NCI-H1930 (cell line): ENCODE measurements at places on chromosomes 4 and X.
A peak's percentile ranks its signal among the peaks of the same experiment; 100 is the strongest.

DNA sequence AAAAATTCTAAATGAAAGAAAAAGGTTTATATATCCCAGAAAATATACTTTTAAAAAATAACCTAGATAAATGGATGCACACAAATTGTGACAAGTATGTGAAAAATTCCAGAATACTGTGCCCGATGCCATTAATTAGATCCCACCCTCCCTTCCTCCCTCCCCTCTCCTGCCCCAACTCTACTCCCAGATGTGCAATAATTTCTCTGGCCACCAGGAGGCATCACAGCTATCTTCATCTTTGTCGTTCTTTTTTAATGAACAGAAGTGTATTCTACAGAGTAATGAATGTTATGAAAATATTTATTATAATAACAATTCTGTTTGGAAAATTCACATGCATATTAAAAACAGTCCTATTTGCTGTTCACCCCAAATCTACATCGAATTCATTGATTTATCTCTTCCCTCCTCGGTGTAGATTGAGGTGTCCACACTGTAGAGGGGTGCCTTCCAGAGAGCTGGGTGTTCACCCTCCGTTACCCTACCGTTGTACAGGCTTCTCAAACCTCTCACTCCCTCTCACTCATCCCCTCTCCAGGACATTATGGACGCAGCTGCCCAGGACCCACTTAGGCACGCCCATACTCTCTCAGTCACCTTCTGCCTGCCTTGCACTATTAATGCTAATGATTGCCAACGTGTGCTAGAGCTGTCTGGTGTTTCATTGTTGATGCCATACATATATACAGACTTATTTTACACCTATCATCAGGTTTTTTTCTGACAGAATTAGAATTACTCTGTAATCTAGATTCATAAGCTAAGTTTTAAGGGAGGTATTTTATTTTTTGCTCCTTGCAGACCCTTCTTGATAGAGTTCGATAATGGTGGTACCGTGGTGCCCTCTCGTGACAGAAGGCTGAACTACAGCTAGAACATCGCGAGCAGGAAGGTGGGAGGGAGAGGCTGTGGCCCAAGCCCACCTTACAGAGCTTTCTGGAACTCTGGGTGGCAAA is 14.1 kb downstream of the RAB40AL start:
- no peak for DNase-seq

DNA sequence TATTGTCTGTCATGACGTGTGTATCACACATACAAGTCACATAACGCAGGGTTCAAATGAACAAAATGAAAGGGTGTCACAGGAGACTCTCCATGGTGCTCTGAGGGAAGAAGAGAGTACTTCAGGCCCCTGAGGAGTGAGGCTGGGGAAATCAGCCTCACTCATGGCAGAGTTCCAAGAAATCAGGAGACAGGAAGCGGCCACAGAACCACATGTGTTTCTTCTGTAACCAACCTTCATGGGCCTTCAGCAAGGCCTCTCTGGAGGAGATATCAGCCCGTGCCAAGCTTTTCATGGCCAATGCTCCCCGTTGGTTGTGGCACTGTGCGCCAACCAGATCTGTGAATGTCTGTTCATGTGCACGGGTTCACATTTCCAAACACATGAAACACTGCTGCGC is 76.0 kb downstream of the NAT8L start:
- DNase-seq: no peak

DNA sequence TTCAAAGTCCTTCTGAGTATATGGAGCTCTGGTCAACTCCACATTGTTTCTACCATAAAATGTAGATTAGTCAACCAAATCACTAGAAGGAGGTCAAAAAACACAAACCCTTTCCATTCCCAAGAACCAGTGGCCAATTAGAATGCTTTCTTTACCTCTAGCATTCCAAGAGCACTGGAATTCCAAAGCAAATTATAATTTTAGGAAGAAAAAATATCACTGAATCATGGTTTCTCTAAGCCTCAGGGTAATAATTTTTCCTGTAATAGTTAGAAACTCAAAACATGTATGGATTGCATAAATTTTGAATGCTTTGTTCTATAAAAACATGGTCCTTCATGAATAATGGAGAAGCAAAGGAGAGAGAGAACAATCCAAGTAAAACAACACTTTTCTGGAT is 39.5 kb downstream of the LEF1 start:
- DNase-seq: no peak

GRCh38 chrX:57286507-57287251 is at the start of gene FAAH2:
FAAH2 (plus strand) TSS chrX:57286706; CDS start chrX:57286826, 120 bp downstream.
- DNase-seq: peak; percentile 0

- no peak for DNase-seq
These were observed 33.7 kb upstream of the MSANTD1 start for GRCh38 chr4:3215256-3215655.

DNA sequence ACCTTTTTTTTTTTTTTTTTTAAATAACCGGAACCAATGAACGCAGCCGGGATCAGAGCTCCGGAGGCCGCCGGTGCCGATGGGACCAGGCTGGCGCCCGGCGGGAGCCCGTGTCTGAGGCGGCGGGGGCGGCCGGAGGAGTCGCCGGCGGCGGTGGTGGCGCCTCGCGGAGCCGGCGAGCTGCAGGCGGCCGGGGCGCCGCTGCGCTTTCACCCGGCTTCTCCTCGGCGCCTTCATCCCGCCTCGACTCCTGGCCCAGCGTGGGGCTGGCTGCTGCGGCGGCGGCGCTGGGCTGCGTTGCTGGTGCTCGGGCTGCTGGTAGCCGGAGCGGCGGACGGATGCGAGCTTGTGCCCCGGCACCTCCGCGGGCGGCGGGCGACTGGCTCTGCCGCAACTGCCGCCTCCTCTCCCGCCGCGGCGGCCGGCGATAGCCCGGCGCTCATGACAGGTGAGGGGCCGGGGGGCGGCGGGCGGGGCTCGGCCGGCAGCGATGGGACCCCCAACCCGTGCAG is 337 bp downstream of the STIM2 start:
- DNase-seq: peak; percentile 49

- DNase-seq: no peak
These were observed 21.2 kb upstream of the FAM156A start for GRCh38 chrX:52979568-52979967.

DNA sequence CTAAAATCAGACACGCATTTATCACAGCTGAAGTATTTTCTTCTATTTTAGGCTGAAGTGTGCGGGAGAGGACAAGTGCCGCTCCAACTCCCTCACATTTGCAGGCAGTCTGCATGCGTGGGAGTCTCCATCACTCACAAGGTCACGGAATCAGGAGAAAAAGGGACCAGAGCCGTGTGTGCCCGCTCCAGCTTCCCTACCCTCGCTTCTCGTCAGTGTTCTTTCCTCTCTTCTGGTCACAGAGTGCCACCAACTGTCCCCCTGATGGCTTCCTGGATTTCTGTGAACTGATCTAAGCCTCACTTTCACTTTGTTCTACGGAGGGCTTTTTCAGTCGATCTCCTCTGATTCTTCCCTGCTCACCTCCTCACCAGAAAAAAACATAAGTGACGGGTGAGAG is 407.4 kb upstream of the AADAT start:
- DNase-seq: no peak

GRCh38 chr4:183337349-183337748 is 15.1 kb upstream of the CLDN24 start:
- no peak for DNase-seq

DNA sequence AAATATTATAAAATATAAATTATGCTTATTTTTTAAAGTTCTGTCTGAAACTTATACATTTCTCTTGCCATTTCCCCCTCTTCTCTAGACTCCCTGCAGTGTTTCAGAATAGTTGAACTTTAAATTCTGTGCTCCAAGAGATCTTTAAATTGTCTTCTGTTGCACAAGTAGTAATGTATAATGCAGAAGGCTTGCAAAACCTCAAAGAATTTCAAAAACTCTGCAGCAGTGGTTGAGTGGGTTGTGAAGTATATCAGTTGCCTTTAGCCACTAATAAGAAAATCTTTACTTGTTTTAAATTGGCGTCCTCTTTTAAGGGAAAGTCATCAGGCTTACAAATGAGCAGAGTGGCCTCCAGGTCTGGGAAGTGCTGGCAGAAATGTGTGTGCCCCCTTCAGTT is 1153.3 kb upstream of the PABPC4L start:
- no peak for DNase-seq

DNA sequence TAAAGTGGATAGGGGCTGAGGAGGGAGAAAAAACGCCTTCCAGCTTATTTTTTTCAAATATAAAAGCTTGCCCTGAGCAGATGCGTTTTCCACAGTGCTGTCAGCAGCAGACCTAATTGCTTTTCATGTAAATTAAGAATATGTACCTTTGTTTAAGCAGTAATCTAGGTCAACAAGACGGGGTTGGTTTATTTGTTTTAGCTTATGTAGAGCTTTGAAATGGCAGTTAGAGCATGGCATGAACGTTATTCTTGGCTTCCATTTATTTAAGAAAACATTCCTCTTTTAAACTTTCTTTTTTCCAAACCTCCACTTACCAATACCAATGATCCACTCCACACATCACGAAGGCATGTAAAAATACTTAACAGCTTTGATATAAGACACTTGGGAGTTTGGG is 220.3 kb upstream of the TENM3 start:
- peak; percentile 70 for DNase-seq

GRCh38 chr4:40812386-40812785 is 62.6 kb downstream of the NSUN7 start:
- DNase-seq: no peak

GRCh38 chr4:138087066-138087719 is 155.0 kb downstream of the SLC7A11 start:
- DNase-seq: no peak

DNA sequence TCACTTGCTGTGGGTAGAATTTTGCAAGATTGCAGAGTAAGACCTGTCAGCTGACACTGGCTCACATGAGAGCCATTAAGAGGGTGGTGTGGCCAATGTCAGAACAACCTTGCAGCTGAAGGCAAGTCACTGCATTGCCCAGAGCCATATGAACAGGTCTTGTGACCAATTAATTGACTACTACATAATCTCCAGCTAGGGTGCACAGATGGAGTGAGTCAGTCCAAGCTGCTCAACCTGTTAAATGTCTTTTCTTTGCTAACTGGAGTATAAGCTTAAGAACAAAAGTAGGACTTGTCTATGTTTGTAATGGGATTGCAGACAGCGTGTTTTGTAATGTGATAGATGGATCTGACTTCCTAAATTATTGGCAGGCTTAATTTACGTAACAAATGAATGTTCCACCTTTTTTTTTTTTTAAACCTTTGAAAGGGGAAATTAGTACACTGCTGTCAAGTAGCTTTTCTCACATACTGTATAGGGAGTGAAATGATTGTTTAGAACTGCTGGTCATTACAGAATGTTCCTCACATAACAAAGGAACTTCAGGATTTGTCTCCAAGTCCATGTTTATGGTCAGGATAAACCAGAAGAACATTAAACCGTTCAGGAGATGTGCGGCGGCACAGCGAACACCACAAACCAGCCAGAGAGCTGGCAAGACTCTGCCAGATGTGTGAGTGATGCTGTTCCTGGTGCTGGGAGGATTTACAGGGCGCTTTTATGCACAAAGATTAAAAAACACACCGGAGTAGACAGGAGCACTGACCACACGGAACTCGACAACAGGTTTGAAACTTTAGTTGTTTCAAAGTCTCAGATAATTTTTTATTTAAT is 37.0 kb downstream of the FNIP2 start:
- DNase-seq: no peak

- no peak for DNase-seq
These were observed 93.2 kb upstream of the JADE1 start for GRCh38 chr4:128716338-128716737.

DNA sequence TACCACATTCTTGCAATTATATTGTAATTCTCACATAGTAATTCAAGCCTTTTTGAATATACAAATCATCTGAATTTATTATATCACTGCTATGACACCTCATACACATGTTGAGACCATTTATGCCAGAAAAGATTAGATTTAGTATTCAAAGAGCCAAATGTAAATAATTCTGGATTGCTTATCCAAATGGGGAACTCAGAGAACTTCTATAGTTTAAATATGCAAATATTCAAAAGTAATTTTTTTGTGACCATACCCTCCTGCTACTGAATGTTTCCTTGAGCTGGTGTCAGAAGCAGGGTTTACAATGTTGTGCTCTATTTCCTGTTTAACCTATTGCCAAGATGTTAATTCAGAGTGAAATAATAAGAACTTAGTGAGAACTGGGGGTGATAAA is 372.2 kb downstream of the TRIML1 start:
- no peak for DNase-seq

DNA sequence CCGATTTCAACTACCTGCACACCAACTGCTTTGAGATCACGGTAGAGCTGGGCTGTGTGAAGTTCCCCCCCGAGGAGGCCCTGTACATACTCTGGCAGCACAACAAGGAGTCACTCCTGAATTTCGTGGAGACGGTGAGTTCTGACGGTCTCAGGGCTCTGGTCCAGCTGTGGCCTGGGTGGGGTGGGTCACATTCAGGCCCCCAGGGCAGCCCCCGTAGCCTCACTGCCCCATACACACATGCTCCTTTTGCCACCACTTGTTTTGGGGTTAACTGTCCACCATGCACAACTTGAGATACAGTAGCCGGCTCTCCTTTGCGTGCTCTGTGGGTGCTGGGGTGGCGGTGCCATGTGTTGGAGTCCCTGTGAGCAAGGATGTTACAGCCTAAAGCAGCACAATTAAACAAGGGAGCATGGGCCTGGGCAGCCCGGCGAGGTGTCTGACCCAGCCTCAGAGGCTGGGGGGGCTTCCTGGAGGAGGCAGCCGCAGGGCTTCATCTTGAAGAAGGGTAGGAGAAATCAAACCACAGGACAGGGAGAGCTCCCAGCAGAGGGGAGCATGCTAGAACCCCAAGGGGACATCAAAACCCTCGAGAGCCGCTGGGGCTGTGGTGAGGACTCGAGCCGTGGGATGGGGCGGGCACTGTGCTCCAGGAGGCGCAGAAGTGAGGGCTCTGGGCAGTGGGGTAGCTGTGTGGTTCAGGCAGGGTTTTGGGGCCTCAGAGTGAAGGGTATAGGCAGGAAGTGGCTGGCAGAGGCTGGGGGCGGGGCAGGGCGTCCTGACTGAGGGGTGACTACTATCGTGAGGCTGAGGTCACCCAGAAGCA is 22.0 kb downstream of the CPZ start:
- DNase-seq: no peak

DNA sequence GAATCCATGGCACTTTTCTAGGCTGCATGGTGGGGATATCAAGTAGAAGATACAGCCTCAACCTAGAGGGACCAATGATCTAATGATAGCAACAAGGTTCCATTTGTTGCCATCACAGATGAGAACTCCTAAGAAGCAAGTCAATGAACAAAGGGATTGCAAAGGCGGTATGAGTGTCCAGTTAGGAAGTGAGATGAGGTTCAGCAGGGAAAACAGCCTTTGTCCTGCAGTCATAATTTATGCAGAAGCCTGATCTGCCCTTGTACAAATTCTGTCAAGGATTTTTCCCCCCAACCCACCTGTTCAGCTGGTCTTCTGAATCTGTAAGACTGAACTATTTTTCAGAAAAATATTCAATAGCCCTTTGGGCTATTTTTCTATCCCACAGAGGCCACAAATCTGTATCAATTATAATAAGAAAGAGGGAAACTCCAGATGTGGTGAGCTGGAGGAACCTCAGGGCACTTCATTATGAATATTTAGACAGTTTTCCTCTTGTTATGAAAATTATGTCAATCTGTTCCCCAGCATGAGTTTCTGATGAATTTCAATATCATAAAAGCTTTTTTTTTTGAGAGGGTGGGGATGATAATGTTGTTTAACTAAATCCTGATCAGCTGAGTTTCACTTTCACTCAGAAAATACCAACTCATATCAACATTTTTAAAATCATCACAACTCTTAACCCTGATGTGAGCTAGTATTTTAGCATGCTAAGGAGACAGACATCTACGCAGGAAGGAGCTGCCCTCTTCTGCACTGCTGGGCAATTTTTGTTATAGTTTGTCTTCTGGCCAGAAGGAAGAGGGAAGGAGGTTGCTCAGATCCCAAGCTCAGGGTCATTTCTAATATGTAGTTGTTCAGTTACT is 127.2 kb upstream of the MAP3K15 start:
- no peak for DNase-seq

- no peak for DNase-seq
These were observed 15.5 kb upstream of the SMARCA5 start for GRCh38 chr4:143498021-143498420.
